Glutamatergic neuron (in vitro differentiated cells): ENCODE measurements at places on chromosomes 2 and 18. TPM values are rescaled to one million over a fixed set of nuclear protein-coding genes. Genes with fewer than 3 reads are reported as not detected.

The PKDCC gene
- total RNA-seq: 959 TPM

The LYPD1 gene
- total RNA-seq: 1.1 TPM

The LYPD6 gene
- total RNA-seq: 1.5 TPM

The FAM110C gene
- not detected for total RNA-seq

The GKN1 gene
- not detected for total RNA-seq

The EPB41L3 gene
- 368 TPM for total RNA-seq

The EVA1A gene
- total RNA-seq: not detected
